ENCODE measurements at places on chromosomes 3 and 15.

GRCh38 chr3:125525153-125525552, 5.2 kb upstream of the SNX4 start:
- DNase-seq: no peak

- no peak for DNase-seq
Measured at GRCh38 chr3:39379778-39380155, 3.4 kb upstream of the SLC25A38 start.

DNA sequence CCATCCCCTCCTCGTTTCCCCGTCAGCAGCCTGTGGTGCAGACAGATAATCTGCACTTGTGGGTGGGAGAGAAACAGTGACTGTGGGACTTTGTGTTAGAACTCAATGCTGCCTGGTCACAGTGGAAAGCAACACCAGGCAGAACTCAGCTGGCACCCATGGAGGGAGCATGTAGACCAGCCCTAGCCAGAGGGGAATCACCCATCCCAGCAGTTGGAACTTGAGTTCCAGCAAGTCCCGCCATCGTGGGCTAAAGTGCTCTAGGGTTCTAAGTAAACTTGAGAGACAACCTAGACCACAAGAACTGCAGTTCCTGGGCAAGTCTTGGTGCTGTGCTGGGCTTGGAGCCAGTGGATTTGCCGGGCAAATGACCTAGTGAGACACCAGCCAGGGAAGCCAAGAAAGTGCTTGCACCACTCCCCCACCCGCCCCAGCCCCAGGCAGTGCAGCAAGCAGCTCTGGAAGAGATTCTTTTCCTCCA, 24.4 kb downstream of the ISG20 start:
- no peak for DNase-seq

DNA sequence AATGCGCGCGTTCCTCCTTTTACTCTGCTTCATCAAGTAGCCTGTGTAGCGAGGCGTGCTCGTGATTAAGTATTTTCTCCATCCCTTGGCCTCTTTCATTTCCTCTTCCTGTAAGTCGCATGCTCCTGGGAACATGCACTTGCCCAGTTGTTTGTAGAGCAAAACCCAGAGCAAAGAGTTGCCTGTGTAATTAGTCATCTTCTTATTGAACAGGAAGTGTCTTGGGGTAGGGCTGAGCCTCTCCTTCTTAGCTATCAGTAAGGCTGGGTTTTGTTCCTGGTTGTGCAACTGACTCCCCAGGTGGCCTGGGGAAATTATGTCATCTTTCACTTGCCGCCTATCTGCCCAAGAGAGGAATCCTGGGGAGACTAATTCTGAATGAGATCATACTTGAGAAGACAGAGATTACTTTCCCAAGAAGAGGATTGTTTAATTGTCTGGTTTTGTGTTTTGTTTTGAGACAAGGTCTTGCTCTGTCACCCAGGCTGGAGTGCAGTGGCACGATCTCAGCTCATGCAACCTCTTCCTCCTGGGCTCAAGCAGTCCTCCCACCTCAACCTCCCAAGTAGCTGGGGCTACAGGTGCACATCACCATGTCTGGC, 14.9 kb downstream of the LIPH start:
- DNase-seq: peak; percentile 95

DNA sequence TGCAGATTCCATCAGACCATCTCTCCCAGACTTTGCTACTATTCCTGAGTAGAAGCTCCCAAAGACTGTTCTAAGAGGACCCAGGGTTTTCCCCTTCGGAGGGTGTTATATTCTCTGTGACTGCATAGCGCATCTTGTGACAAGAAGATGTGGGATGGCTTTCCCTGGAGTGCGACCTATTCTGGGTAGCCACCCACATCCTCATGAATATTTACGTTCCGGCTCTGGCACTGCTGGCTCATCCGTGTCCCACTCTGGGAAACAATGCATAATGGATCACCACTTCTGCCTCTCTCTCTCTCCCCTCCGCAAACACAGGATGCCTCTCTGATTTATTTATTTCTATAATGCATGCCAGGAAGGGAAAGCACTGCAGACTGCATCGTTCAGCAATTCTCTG, 166.1 kb downstream of the PYDC2 start:
- DNase-seq: no peak

DNA sequence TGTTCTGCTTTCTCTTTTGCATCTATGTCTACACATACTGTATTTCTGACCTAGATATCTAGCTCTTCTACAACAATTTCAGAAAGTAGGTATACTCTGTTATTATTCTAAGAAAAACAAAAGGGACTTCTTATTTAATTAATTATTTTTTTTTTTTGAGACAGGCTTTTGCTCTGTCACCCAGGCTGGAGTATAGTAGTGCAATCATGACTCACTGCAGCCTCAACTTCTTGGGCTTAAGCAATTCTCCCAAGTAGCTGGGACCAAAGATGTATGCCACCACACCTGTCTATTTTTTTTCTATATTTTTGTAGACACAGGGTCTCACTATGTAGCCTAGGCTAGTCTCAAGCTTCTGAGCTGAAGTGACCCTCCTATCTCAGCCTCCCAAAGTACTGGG, 130.6 kb downstream of the MBNL1 start:
- peak; percentile 68 for DNase-seq

GRCh38 chr15:74259292-74259648, 23.1 kb downstream of the CCDC33 start:
- no peak for DNase-seq

DNA sequence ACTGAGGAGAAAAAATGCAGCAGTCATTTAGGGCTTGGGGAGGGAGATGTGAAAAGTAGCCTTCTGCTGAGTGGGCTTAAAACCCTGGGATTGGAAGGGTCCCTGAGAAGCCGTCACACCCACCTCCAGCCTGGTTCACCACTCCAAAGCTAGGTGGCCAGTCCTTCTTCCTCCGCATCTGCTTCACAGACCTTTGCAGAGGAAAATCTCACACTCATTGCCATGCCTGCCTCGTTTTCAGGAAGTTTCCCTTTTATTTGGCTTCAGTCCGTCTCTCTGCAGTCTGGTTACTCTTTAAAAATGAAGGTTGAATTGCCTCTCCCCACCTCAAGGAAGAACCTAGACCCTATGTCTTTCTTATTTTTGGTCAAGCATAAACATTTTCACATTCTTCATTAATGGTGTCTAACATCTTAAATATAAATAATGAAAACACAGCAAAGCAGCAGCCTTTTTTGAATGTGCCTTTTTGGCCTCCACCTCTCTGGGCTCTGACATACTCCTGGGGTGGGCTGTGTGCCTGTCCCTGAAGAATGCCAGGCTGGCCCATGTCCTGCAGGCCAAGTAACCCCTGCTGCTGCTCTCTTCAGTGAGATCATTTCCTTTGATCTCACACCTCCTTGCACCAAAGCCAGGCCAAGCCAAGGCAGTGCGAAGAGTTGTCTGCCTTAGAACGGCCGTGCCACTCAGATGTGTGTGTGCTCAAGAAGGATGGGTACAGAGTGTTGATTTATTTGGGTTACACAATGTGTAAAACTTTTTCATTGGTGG, 11.0 kb downstream of the MRAS start:
- no peak for DNase-seq

Measured in amniotic epithelial cell (primary cell).